ENCODE measurements at places on chromosomes 7 and 10.

DNA sequence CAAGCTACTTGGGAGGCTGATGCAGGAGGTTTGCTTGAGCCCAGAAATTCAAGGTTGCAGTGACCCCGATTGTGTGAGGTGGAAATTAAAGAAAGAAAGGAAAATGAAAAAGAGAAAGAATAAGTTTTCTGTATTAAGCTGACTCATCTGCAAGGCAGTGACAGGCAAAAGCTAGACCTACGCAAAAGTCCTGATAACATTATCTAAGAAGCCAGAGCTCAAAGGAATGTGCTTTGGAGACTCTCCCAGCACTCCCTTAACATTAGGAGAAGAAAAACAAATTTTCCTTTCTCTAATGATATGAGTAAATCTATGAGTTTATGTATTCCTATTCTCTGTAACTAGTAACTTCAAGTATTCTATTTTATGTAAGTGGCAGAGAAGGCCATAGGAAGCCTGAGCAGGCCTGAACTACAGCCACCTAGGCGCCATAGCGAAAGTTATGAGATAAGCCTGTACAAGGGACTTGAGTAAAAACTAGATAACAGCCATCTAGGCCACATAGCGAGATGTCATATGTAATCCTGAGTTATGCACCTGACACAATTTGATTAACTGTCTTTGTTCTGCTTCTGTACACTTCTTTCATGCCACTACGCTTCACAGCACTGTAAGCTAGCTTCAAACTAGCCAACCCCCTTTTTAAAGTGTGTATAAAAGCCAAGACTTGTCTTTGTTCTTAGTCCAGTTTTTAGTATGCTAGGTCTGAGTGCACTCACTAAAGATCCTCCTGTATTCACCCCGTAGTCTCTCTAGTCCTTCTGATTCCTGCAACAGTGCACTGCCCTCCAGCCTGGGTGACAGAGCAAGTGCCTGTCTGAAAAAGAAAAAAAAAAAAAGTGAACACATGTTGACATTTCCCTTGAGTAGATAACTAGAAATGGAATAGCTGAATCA lies 9.4 kb upstream of the ZWINT start:
- DNase-seq, result no peak

- DNase-seq, result no peak
Measured at GRCh38 chr7:87920578-87920977, 13.5 kb upstream of the ADAM22 start.

DNA sequence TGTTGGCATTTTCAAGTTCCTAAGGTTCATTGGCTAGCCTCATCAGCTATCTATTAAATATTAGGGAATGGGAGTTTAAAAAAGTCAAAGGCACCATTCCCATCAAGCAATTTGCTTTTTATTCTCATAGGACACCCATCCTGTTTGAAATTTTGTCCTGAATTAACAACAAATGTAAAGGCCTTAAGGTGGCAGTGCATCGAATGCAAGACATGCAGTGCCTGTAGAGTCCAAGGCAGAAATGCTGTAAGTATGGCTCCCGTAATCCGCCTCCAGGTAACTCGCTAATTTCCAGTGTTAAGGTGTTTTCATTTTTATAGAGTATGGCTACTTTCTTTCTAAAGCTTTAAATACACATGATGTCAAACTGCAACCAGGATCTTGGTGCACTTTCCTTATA lies 141.9 kb upstream of the SAMD8 start:
- no peak for DNase-seq

DNA sequence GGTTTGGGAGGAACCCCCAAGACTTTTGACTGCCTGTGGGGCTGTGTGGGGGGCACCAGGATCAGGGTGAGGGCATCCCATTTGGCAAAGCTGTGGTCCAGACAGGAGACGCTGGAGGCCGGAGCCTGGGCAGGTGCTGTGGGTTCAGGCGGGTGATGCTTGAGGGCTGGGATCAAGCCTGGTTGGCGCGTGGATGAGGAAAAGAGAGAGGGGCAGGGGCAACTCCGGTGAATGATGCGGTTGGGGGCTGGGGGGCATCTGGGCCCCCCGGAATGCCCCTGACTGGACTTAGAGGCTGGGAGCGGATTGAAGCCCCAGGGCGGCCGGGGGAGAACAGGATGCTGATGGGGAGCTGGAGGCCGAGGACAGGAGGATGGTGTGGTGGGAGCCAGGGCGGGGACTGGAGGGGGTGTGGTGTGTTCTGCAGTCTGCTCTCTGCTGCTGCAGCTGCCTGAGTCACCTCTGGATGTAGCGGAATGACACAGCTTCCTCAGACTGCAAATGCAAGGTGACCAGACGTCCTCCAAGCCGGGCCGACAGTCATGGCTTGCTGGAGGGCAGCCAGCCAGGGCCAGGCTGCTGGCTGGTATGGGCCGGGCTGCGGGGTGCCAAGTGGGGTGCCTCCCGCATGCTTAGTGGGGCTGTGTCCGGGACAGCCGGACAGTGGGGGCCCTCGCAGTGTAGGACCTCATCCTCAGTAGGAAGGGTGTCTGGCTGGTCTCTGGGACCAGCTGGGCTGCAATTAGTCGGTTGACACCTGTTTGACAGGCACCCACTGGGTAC lies 3.2 kb downstream of the MAFK start:
- DNase-seq, result no peak

GRCh38 chr7:18345641-18346234 lies 149.8 kb upstream of the HDAC9 start:
- DNase-seq, result no peak

DNA sequence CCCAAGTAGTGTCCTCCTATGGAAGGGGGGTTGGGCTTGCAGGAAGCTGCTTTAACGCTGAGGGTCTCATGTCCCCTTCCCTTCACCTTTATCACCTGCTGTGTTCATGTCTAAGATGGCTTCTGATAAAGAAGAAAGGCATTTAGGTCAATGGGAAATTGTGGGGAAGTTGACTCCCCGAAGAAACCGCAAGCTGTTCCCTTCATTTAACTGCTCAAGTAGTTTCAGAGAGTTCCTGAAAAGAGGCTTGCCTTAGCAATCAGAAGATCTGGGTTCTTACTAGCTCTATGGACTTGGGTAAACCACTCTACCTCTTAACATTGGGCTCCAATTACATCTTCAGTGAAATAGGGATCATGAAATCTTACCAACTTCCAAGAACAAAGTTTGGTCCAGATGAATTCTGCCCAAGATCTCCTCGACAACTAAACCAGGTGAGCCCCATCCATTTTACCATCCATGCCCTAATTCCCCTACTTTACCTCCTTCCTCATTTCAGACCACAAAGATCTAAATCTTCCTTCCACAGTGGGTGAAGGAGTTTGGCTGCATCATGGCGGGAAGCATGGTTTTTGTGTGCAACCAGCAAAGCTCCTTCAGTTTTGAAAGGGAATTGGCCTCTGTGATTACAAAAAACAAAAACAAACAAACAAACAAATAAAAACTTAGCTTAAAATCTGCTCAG lies 30.4 kb upstream of the UCN3 start:
- no peak for DNase-seq

DNA sequence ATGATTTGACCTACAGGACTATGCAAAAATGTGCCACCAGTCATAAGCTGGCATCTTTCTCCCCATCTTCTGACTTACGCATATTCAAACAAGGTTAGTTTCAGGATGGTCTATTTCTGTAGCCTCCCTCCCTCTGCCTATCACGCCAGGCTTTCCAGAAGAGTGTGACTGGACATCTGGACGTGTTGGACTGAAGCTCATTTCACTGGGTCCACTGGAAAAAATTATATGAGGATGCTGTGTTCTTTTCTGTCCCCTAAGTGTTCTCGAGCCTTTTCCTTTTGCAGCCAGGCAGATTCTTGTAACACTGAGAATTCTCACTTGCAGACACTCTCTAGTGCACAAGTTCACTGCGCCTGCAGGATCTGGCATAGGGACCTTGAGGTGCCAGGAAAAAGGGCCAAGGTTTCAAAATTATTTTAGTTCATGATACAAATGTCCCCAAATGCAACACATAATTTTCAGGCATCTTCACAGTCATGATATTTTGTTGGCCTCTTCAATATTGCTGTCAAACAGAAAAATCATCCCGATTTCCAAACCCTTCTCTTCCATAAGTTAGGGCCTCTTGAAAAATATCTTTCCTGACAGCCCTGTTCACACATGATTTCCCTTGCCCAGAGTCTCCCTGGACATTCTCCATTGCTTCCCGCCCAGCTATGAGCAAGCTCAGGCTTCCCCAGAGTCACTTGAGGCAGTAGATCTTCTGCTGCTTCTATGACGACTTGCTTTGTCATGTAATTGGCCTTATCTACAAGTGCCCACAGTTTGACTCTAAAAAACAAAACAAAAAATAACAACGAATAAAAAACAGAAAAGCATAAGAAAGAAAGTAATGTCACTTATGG lies 170.4 kb downstream of the BMPER start:
- DNase-seq, result no peak

GRCh38 chr10:124525751-124526600 lies 64.4 kb downstream of the LHPP start:
- DNase-seq, result no peak

- DNase-seq, result no peak
Measured at GRCh38 chr7:146701166-146701565, 584.6 kb downstream of the CNTNAP2 start.

DNA sequence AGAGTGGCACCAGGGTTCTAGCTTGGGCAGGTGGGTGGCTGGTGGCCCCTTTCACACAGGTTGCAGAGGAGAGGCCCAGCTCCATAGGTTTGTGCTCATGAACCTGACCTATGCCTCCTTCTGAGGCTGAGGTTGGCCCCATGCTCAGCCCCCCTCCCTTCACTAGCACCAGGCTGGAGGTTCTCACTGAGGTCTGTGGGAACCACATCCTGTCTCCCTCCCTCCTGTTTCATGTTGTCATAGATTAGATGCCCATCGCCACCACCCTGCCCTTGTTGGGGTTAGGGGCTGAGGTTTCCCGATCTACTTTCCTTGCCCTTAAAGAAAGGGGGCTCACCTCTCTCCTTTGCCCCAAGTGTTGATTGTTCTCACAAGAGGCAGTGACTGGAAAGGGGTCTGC lies 14.7 kb downstream of the NEUROG3 start:
- DNase-seq, result no peak

DNA sequence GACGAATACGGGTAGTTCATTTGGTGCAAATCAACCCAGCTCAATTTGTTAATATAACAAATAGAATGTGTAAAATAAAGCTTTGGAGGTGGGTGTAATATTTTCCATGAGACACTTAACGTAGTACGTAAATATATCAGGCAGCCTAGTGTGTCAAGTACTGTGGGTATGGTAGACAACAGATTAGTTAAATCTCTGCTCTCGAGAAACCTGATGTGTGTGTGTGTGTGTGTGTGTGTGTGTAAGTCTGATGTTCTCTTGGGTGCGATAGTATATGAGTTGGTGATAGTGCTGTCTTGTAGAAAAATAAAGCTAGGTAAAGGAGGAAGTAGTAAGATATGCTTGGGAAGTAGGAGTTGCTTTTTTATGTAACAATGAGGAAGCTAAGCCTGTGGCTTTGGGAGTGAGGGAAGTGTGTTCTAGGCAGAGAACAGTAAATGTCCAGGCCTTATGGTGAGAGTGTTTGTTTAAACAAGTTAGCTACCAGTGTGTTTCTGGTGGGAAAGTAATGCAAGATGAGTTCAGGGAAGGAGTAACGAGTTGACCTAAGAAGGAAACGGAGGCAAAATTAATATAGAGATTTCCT lies 26.1 kb downstream of the WAC start:
- no peak for DNase-seq

DNA sequence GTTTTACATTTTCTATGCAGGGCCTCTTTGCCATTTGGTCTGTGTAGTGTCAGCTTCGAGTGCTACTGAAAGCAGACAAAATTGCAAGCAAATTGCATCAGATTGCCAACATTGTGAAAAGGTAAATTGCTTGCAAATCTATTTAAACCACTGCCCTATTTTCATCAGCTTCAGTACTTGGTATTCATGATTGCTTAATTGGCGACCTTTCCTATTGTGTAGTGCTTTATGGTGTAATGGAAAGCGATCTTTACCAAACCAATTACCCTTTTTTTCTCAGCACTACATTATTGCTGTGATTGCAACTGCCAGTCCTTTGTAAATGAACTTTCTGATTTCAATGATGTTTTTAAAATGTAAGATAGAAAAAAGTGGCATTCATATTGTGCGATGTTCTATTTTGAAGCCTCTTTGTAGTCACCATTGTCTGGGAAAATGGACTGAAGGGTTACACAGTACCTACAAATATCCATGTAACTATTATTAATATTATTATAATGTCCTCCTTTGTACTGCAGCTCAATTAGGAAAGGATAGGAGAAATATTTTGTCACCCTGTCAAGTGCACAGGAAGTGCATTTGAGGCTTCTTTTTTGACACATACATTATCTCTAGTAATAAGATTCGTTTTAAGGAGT lies 177.7 kb upstream of the SP8 start:
- DNase-seq, result no peak

Measured in fibroblast of skin of left quadriceps (primary cell).